Brain (organoid and tissue), 16 donors: ENCODE measurements at places on chromosomes 16 and 17.

GRCh38 chr17:40023590-40024292 is 8.5 kb downstream of the CSF3 start:
- DNase-seq, result no peak

DNA sequence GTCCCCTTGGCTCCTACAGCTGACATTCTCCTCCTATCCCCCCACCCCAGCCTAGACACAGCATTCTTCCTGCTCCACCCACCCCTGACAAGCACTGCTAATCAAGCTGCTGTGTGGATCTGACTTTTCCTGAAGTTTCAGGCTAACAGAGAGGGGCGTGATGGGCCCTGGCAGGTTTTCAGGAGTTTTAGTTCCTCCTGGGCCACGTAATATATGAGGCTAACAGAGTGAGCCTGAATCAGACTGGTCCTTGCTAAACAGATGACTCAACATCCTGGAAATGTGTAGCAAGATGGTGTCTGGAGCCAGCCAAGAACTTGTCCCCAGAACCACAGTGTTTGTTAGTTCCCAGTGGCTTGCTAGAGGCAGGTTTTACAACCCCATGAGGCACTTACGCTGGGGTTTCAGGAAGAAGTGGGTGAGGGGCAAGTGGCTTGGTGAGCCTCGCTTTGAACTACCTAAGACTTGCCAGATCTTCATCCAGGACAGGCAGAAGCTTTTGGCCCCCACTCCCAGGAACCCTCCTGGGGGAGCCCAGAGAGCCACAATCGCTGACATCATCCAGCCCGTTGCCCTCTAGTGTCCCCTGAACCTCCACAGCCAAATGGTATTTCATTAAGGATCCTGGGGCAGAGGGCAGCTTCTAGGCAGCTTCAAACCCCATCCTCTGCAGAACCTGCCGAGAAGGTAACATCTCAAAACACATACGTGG is 15.9 kb downstream of the TMEM92 start:
- no peak for DNase-seq

DNA sequence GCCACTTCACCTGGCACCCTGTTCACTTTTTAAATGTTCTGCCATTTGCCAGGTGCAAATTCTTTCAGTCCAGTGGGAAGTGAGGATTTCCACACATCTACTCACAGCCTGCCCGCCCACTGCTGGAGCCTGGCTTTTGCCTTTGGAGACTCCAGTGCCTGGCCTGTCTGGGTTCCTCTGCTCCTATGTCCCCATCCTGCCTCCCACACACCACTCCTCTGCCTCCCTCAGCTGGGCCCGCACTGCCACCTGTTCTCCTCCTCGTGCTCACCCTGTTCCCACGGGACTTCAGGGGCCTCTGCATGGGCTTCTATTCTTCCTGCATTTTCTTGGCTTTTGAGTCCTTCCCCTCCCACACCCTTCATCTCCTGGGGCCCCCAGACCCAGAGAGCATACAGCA is 7.9 kb upstream of the NDRG4 start:
- DNase-seq, result no peak

DNA sequence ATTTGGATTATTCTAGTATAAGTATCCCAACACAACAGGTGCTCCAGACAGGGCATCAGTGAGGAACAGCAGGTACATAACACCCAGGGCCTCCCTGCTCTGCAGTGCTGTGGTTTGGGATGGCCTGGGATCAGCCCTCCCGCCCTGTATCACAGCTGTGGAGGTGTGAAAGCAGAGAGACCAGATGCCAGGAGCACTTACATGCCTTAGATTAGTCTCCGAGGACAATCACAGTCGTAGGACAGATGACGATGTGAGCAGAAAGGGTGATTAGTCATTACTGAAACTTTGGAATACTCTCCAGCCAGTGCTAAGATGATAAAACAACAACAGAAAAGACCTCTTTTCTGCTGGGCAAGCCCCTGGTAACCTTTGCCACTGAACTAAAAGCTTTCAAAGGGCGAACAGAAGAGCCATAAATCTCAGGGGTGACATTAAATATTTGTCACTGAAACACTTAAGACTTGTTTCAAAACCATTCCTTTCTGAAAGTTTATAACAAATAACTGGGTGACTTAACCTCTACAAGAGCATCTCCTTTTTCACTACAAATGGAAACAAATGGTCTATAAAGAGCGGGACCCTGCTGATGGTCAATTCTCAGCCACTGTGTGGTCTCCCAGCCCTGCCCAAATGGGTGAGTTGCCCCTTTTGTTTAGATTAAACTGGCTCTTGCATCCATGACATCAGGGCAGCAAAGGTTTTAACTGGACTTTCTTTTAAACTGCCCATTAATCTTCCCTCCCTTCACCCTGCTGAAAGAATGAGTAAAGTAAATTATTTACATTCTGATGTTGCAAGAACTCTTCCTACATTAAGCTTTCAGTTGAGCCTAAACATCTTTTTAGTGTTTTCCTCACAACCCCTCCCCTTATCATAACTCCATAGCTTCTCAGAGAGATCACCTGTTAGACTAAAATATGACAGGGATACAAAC is 183.1 kb upstream of the COX10 start:
- DNase-seq, result no peak

- no peak for DNase-seq
Measured at GRCh38 chr17:5942687-5943086, 127.5 kb upstream of the WSCD1 start.

DNA sequence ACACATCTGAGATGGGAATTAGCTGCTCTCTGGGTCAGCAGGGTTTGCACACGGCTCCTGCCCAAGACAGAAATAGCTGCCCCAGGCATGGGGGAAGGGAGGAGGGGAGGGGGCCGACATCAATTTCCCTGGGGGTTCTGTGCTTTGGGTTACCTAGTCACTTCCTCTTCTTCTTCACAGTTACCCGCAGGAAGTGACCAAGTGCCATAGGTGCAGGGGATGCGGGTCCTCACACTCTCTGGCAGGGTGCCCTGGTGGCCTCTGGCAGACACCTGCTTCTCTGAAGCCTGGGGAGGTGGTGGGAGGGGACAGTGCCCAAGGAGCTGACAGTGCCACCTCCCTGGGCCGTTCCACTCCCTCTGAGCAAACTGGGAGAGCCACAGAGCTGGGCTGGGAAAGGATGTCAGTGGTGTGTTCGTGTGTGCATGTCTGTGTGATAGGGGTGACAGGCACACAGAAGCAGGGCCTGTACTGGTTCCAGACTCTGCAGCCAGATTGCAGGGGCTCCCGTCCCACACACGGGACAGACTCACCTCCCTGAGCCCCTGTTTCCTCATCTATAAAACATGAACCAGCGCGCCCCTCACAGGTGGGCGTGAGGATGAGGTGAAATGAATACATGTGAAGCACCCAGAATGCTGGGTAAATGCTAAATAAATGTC is 18.2 kb downstream of the SCN4A start:
- DNase-seq, result no peak

DNA sequence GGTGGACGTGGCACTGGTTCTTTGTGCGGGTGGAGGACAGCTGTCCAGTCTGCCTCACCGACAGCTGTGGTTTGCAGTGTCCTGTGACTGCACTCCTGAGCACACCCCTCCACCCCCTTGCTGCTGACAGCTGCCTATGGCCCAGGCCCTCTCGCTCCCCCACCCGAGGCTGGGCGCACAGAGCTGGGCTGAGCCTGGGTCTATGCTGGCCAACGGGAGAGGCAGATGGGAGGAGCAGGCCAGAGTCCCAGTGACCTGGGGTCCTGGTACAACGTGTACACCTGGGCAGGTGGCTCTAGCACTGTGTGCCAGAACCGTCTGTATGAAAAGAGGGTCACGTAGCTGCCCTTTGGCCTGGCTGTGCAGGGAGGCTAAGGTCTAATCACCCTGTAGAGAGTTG is 30.5 kb downstream of the BAIAP2 start:
- no peak for DNase-seq
